NCI-H226 (cell line): ENCODE measurements at places on chromosomes 3 and 15.

- no peak for DNase-seq
Observed at GRCh38 chr3:166462891-166463470, 625.8 kb upstream of the BCHE start.

GRCh38 chr3:62151591-62151990, 221.8 kb downstream of the FEZF2 start:
- no peak for DNase-seq

DNA sequence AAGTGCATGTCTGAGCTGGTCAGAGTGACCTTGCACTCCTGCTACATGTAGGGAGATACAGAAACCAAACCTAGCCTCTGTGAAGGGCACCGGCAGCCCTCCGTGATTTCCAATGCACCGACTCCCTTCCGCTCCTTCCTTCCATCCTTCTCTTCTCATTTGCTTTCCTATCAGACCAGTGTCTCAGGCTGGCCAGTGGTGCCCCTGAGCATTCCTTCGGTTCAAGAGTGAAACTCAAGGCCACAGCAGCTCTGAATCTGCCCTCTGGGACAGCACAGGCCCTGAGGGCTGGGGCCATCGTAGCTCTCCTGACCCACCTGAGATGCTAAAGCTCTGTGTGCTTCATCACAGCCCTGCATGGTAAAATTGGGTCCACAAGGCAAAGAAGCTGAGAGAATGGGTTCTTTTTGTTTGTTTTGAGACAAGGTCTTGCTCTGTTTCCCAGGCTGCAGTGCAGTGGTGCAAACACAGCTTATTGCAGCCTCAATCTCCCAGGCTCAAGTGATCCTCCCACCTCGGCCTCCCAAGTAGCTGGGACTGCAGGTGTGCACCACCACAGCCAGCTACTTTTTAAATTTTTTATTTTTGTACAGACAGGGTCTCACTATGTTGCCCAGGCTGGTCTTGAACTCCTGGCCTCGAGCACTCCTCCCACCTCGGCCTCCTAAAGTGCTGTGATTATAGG, 2.3 kb upstream of the BMF start:
- no peak for DNase-seq

GRCh38 chr3:134350266-134350665, 24.0 kb downstream of the AMOTL2 start:
- DNase-seq = no peak

DNA sequence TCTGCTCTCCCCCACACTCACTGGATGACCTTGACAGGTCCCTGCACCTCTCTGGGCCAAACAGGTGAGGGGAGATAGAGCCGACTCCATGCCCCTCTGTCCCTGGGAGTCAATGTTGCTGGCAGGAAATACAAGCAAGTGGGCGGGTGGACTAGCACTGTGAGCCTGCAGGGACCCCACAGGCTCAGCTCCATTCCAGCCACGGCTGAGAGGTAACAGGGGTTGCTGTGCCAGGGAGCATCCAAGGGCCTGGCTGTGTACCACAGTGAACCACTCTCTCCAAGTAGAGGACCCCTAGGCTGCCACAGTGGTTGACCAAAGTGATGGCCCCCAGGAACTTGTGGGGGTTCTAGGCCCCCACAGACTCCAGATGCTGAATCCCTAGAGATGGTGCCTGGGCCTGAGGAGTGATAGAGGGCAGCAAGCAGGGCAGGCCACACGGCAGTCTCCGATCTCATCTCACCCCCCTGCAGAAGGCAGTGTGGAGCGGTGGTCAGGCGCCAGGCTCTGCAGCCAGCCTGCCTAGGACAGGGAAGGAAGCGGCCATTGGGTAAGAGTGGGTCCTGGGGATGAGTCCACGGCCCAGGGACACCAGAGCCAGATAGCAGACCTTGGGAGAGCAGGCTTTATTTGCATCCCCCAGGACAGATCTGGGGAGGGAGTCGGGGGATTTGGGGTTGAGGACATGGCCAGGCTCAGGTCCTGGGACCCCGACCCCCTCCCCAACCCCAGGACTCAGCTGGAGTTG, 3.2 kb downstream of the TNNC1 start:
- DNase-seq = no peak

DNA sequence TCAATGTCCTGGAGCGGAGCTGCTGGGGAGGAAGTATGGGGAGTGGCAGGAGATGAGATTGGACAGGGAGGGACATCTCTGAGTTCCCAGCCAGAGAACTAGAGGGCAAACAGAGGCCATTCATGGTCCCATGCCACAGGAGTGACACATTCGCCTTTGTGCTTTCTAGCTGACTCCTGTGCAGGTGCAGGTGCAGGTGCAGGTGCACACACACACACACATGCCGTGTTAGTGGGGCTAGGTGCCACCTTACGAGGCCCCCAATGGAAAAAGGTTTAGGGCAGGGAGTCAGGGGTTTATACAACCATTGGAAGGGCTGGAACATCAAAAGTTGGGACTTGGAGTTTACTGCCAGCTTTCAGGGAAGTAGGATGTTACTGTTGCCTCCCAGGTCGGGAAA, 52.0 kb downstream of the TPRA1 start:
- DNase-seq = no peak

DNA sequence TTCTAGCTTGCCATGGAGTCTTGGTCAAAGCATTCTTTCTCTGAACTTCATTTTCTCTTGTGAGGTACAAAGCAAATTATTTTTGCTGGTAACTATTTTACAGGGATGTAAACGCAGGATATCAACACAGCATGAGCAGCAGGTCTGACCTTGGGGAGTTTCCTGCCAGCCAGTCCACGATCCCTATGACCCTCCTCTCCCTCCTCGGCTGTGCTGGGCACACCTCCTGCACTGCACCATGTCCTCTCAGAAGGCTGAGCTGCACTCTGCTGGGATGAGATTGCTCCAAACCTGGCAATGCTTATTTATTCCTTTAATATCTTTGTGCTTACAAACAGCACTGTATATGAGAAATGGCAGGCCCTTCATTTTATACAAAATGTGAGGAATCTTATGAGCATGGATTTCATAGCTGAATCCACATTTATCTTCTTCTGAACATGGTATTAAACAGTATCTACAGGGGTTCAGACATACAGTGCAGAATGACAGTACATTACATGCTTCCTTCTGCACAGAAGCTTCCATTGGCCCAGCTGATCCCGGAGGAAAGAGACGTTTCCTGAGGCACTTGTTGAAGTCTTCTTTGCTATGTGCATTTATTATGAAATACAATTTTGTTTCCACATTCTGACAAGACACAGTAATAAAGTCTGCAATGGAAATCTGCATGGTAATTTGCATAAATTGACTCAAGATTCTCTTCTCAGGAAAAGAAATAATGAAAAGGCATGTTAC, 41.2 kb downstream of the RAB6B start:
- DNase-seq = no peak

- no peak for DNase-seq
Observed at GRCh38 chr15:101087172-101087769, 164.6 kb downstream of the CHSY1 start.

DNA sequence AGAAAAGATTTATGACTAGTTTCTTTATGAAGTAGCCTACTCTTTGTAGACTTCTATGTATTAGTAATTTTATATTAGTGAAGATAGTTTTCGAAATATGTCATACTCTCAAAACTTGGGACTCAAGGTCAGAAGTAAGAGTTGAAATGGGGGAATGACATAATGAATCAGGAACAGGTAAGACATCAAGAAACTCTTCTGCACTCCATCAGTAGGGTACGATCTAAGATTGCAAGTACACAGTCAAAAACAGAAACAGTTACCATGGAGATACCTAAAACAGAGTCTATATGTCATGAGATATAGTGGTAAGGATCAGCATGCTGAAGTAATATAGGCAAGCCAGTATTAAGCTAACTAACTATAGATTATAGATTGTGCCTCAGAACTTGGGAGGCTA, 187.0 kb upstream of the MLF1 start:
- no peak for DNase-seq

GRCh38 chr3:186532598-186533072, 11.5 kb downstream of the CRYGS start:
- no peak for DNase-seq
